ENCODE measurements at places on chromosomes 2 and 18.
A peak's percentile ranks its signal among the peaks of the same experiment; 100 is the strongest.

GRCh38 chr2:195009202-195009601 lies 647.8 kb upstream of the SLC39A10 start:
- DNase-seq: no peak

GRCh38 chr2:101745711-101746694 lies 48.5 kb downstream of the MAP4K4 start:
- no peak for DNase-seq

DNA sequence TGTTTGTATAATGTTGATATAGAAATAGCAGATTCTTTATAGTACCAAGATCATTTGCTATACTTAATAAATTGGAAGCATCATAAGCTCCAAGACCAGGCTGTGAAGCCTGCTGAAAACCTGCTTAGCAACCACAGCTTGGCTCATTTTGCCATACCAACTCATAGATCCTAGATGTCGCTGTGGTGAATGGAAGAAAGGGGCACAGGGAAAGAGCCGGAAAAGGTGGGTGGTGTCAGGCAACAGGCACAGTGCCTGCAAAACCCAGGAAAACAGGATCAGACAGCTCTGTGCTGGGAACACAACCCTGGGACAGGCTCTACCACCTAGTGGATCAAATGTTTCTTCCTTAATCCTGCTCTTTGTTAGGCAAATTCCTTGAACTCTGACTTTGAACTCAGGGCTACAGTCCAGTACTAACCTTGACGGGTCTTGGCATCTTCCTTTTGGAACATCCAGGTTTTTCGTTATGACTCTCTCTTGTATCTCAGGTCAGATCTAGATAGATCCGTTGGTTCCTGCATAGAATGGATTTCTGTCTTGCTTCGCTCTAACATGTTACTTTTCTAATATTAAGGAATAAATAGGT lies 31.6 kb downstream of the TWSG1 start:
- no peak for DNase-seq

DNA sequence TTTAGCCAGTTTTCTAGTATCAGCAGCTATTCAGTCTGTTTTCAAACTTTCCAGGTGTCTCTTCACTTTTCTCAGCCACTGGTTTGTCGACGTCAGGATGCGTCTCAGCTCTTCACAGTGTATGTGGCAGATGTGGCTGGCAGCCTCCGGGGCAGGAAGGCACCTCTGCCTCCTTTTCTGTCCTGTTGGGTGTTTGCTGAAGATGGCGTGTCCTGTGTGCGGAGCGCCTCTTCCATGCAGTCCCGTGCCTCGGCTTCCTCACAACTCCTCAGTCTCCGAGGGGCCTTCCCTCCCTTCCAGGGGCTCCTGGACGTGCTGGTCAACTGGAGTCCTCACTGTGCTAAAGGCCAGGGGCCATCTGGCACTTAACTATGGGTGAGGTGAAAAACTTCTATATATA lies 65.4 kb upstream of the PXDN start:
- no peak for DNase-seq

GRCh38 chr18:36155851-36156757 lies 26.4 kb downstream of the ELP2 start:
- no peak for DNase-seq

- no peak for DNase-seq
Observed at GRCh38 chr2:216339456-216340279, 32.6 kb downstream of the MARCHF4 start.

DNA sequence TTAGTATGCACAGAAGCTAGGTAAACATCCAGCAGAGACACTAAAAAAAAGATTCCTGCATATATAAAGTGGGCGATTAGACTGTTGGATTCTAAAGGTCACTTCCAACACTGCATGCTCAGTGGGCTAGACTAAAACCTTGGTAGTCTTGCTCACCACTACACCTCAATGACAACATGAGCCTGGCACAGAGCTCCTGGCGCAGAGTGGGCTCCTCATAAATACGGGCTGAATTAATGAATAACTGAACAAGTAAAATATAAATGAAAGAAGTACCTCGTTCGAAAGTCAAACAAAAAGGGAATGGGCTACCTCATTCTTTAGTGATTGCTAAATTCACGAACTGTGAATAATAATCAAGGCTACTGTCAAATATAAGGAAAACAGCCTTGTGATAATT lies 185.3 kb downstream of the STK39 start:
- DNase-seq: no peak

GRCh38 chr2:101710036-101710435 lies 12.5 kb downstream of the MAP4K4 start:
- DNase-seq: no peak

DNA sequence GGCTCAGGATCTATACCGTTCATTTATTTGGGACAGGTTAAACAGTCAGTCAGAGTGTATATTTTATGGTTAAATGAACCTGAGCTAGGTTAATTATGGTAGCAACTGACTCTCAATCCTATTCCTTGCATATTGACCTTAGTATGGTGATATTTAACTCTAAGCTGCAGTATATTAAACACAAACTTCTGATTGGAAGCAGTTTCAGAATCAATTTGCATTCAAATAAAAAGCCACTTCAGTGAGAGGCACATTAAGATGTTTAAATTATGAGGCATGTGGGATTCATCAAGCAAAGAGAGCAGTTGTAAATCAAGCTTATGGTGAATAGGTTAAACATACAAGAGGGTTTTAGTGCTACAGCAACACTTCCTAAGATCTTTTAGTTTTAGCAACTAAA lies 40.4 kb downstream of the FRZB start:
- no peak for DNase-seq

DNA sequence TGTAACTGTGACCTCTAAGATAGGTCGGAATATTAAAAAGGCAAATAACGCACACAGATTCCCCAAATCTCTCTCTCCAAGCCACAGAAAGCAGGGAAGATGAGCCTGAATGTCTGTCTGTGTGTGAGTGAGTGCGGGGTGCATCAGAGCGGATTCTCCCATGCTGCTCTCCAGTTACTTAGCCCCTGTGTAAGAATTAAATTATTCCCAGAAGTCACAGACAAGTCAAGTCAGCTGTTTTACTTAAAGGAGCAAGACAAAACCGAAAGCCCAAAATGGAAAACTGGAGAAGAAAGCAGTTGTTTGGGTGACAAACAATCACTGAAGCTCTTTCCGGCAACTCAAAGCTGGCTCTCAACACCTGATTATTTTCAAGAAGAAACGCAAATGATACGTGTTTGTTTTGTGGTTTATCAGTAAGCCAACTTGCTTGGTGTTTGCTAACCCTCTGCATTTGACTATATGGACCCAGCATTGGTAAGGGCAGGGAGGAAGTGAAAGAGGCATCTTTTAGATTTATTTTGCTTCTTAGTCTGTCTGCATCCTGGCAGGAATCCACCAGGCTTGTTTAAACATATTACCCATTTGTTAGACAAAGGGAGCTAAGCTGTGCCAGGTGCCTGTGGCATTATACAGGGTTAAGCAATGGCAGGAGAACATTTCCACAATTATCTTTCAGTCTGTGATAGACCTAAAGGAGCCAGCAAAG lies 121.5 kb upstream of the CREB1 start:
- DNase-seq: no peak

DNA sequence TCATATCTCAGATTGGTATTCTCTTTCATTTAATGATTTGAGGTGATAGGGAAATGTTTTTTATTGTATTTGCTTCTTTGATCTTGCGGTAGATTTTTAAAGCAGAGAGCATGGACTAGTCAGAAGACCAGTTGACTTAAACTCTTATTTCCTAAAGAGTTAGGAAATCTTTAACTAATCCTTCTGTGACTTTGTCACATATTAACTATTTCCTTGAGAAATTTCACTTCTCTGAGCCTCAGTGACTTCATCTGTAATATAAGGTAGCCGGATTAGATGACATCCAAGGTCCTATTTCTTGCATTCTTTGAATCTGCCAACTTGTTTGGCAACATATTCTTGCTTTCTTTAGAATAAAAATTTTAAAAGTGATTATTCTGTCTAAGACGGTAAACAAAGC lies 55.6 kb downstream of the MTX2 start:
- DNase-seq: no peak

- peak; percentile 66 for DNase-seq
Observed at GRCh38 chr2:30862054-30862651, 54.9 kb upstream of the CAPN13 start.

DNA sequence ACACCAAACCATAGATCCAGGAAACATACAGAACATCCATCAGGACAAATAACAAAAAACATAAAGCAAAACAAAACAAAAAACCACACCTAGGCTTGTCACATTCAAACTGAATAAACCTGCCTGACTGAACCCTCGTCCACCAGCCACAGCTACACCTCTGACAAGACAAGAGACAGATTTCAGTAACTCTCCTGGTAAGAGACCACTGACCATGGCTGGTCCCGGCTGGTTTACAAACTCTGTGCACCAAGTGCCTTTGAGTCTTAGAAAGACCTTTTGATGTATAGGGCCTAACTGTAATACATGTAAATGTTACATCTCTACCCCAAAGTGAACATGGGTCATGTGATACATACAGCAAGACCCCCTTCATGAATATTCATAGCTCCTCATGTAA lies 4.8 kb upstream of the SLC66A2 start:
- DNase-seq: no peak

DNA sequence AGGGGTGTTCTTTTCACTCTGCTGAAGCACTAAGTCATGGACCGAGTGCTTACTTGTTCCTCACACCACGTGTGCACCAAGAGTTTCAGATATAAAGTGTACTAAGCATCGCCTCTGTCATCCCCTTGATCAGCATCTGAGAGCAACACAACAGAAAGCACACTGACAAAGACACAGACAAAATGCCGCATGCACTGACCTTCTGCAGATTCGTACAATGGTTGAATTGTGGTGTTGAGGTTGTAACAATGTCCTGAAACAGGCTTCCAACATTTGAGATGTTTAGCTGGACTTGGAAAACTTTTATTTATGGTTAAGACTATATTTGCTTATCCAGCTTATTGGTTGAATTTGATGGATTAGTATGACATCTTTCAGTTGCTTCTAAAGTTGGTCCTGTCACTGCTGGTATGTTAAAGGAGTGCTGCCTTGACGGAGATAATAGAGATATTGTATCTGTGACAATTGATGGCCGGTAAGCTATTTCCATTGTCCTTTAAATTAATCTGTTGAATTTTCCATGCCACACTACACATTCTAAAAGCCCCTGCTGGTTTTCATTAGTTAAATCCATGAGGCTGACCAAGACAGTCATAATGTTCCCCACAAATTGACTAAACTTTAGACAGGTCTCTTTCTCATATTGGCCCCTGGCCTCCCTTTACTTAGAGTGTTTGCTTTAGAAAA lies 99.9 kb downstream of the CBLN2 start:
- no peak for DNase-seq

- DNase-seq: no peak
Observed at GRCh38 chr2:173828189-173829142, 136.7 kb downstream of the SP3 start.

GRCh38 chr2:108616751-108617161 lies 82.5 kb downstream of the LIMS1 start:
- DNase-seq: no peak

- no peak for DNase-seq
Observed at GRCh38 chr2:214066862-214067261, 344.0 kb upstream of the VWC2L start.

DNA sequence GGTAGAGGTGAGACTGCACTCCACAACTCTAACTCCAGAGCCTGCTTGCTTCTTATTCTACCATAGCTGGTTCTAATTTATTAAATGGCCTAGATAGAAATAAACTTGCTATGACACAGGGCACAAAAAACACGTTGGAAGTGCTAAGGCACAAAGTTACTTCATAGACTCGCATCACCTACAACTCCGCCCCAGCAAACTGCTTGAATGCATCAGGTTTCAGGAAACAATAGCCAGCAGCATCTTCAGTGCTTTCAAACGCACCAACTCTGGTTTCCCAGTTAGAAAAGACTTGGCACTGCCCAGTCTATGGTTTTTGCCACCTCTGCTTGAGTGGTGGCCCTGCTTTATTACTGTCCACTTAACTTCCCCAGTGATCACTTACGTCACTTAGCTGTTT lies 142.6 kb downstream of the RIF1 start:
- no peak for DNase-seq

GRCh38 chr2:60843006-60843405 lies 38.4 kb upstream of the REL start:
- no peak for DNase-seq

GRCh38 chr2:9819551-9819950 lies 23.7 kb upstream of the TAF1B start:
- DNase-seq: no peak

DNA sequence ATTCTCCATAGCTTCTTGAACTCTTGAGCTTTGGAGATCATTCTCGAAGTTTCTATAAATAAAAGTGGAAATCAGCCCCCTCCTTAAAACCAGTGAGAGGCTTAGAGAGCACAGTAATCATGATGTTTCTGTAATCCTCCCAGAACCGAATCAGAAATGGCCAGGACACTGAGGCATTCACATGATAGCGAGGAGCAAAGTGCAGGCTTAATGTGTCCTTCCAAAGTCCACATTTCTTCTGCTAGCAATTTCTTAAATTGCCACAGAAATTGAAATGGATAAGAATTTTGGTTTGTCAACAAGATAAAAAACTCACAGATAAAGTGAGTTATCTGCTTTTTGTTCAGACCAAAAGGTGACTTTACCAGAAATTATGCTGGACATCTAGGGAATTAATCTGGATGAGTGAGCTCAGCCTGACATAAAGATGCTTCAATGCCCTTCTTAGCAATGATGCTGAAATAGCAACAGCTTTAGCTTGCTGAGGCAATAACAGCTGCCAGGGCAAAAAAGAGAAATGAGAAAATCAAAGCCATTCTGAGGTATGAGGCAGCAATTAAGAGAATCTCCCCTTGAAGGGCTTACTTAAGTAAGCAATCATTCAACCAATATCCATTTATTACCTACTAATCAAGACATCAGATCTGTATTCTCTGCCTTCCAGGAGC lies 82.4 kb upstream of the PHLPP1 start:
- DNase-seq: no peak

DNA sequence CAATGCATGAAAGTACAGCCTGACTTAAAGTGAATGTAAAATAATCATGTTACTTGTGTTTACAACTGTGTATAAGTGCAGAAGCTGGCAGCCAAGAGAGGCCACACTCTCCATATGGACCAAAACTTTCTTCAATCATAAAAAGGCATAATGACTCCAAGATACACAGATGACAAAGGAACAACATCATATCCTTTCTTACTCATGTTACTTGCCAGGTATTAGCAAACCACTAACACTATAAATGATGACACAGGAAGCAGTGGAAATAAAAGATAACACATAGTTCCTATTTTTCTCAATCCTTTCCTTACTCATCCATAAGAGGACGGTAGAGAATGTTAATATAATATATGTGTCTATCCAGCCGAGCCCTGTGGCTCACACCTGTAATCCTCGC lies 400.0 kb upstream of the CDH2 start:
- DNase-seq: no peak

GRCh38 chr2:19580830-19581229 lies 222.4 kb upstream of the OSR1 start:
- no peak for DNase-seq

- DNase-seq: no peak
Observed at GRCh38 chr2:230680463-230681170, 32.0 kb upstream of the CAB39 start.

GRCh38 chr2:239310401-239311061 lies 90.3 kb downstream of the HDAC4 start:
- DNase-seq: no peak

DNA sequence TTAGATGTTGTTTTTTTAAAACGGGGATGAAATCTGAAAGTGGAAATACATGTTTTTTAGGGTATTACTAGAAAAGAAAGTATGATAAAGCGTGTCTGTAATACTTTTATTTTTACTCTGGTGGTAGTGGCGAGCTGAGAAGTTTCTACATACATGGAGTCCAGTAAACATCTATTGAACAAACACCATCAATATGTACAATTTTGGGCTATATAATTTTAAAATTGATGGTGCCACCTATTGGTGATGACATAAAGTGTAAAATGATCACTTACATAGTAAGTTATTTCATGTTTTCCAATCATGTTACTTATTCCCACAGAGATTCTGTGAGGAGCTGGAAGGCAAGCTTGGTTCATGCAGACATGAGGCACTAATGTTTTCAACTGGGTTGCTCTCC lies 31.5 kb upstream of the NFE2L2 start:
- no peak for DNase-seq

Data from CD8-positive, alpha-beta memory T cell (primary cell).